NCI-H2029 (cell line): ENCODE measurements at places on chromosomes 2 and 18.
A peak's percentile ranks its signal among the peaks of the same experiment; 100 is the strongest.

GRCh38 chr2:233051241-233052149, 8.6 kb upstream of the INPP5D start:
- DNase-seq: no peak

- peak; percentile 26 for DNase-seq
These were observed 387.5 kb downstream of the ADCYAP1 start for GRCh38 chr18:1292167-1292566.

DNA sequence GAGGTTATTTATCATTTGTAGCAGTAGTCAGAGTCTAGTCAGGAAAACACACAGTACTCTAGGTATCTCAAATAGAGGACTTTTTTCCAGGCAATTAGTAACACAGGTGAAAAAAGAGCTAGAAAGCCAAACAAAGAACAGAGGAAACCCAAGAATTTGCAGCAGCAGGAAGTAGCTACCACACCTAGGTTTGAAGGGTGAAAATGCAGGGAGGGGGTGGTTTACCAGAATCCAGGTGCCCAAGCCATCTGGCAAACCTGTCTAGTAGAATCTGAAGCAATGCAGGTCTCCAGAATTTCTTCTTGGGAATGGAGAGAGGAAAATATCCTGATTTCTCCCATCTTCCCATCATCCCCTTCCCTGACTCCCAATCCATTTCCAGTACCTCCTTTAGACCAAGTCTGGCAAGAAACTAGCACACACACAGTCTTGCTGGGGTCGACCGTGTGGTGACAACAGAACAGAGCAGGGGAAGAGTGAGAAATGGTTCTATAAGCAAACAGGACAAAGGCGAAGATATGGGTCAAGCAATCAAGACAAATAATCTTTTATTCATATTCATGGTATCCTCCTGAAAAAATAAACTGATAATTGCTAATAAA, 231.9 kb upstream of the MMADHC start:
- no peak for DNase-seq

- DNase-seq: no peak
These were observed 59.7 kb upstream of the ZC3H15 start for GRCh38 chr2:186426153-186427016.

- no peak for DNase-seq
These were observed 526 bp downstream of the CHN1 start for GRCh38 chr2:175004730-175004979.

DNA sequence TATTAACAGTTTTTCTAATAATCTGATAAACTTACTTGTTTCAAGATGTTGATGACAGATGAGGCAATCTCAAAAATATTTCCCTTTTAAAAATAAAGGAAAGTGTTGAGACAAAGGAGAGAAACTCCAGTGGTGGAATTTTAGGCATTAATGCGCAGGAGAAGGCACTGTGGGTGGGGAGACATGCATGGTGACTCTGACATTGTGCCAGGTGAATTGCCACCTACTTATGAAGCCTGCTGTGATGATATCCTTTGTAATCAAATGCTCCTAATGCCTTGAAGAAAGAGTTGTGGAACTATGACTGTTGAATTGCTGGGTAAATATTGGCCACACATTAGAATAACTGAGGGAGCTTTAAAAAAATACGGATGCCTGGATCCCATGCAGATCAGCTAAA, 101.4 kb downstream of the PLA2R1 start:
- DNase-seq: no peak

- DNase-seq: no peak
These were observed 61.4 kb downstream of the SLC4A3 start for GRCh38 chr2:219688560-219689445.
